GM23248 (cell line): ENCODE measurements at places on chromosomes 4 and X. TPM values are rescaled to one million over a fixed set of nuclear protein-coding genes. Genes with fewer than 3 reads are reported as not detected.

Gene HS6ST2
- not detected in 2 replicates for total RNA-seq

Gene BEND4
- not detected in 2 replicates for total RNA-seq

Gene ARHGAP6
- 0.54 TPM in 1 of 2 replicates, not detected in the other for total RNA-seq

DNA sequence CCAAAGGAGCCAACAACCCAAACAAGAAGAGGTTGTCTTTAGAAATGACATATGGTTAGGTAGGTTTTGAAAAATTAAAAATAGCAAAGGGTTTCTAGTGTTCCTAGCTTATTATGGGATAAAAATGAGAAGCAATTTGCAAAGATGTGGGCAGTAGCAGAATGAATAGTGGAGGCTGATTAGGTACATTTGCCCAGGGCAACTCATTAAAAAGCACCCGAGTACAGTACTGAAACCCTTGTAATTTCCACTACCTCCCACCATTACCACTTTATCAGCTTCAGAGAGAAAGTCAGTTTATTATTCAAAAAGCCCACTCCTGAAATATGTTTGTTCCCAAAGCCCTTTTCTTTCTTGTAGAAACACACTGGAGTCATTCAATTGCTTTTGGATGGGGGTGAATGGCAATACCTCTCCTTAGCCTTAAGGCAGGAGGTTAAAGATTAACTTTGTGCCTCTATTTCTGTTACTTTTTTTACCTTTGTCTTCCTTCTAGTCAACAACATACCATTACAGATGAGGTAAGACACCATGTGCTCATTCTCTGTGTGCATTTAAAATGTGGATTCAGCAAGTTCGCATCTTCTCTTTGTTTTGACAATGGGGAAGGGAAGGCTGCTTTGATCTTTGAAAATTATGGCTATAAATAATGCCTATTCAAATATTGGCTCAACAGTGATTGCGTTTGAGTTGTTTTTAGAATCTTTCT lies 353.8 kb upstream of the CASK start:
- H3K4me3 ChIP-seq: no peak overlapping the region
- H3K27ac ChIP-seq: no peak overlapping the region
- H3K4me1 ChIP-seq: no peaks in the 10 kb centered on the region
- H3K36me3 ChIP-seq: no peaks in the 10 kb centered on the region

- H3K4me1 ChIP-seq: peaks cover 22% of the 10 kb centered on the region
- no peaks in the 10 kb centered on the region for H3K27me3 ChIP-seq
- no peak overlapping the region for H3K4me3 ChIP-seq
- H3K36me3 ChIP-seq: no peaks in the 10 kb centered on the region
Measured at GRCh38 chr4:8443801-8444200, 3.2 kb downstream of the TRMT44 start.

- peak overlapping the region; percentile 58 for H3K4me3 ChIP-seq
- H3K27me3 ChIP-seq: peaks cover 57% of the 10 kb centered on the region
Measured at GRCh38 chr4:25031077-25031621, 403 bp upstream of the LGI2 start.

GRCh38 chrX:29044423-29045184 lies 457.4 kb downstream of the IL1RAPL1 start:
- no peaks in the 10 kb centered on the region for H3K36me3 ChIP-seq
- H3K4me1 ChIP-seq: no peaks in the 10 kb centered on the region
- DNase-seq: no peak
- H3K4me3 ChIP-seq: no peak overlapping the region

- no peak overlapping the region for H3K4me3 ChIP-seq
- DNase-seq: no peak
- no peaks in the 10 kb centered on the region for H3K36me3 ChIP-seq
- H3K27ac ChIP-seq: no peak overlapping the region
Measured at GRCh38 chrX:72045552-72046277, 86.0 kb downstream of the RTL5 start.

- no peaks in the 10 kb centered on the region for H3K4me1 ChIP-seq
- no peak overlapping the region for H3K4me3 ChIP-seq
- H3K27ac ChIP-seq: no peak overlapping the region
- no peaks in the 10 kb centered on the region for H3K36me3 ChIP-seq
- no peak for DNase-seq
Measured at GRCh38 chrX:118977424-118977823, 3.0 kb downstream of the LONRF3 start.

- peak; percentile 17 for DNase-seq
- no peak overlapping the region for H3K27ac ChIP-seq
- H3K36me3 ChIP-seq: no peaks in the 10 kb centered on the region
- H3K4me3 ChIP-seq: peak overlapping the region; percentile 92
- H3K27me3 ChIP-seq: peaks cover 6% of the 10 kb centered on the region; the same call in 1 of the 2 replicates
Measured at GRCh38 chr4:6573986-6574746, 823 bp upstream of the MAN2B2 start.

DNA sequence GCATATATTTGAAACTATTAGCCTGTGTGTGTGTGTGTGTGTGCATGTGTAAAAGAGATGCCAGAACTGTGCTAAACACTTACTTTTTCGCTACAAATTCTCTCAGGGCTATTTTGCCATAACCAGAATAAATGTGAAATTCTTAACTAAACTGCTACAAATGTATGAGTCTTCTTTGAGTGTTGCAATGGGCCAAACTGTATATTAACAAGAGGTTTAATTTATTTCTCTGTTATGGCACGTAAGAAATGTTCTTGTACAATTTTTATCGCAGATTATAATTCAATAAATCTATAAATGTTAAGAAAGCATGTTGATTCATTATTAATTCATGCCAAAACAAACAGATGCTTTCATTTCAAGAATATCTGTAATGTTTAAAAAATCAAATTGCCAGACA lies 454.5 kb upstream of the PCDH7 start:
- H3K36me3 ChIP-seq: no peaks in the 10 kb centered on the region
- H3K27ac ChIP-seq: no peak overlapping the region
- H3K27me3 ChIP-seq: no peaks in the 10 kb centered on the region
- DNase-seq: no peak

GRCh38 chr4:147779451-147779850 lies 47.6 kb downstream of the ARHGAP10 start:
- DNase-seq: no peak
- H3K4me1 ChIP-seq: peaks cover 17% of the 10 kb centered on the region
- no peak overlapping the region for H3K4me3 ChIP-seq
- H3K27me3 ChIP-seq: no peaks in the 10 kb centered on the region
- H3K27ac ChIP-seq: no peak overlapping the region
- no peaks in the 10 kb centered on the region for H3K36me3 ChIP-seq

DNA sequence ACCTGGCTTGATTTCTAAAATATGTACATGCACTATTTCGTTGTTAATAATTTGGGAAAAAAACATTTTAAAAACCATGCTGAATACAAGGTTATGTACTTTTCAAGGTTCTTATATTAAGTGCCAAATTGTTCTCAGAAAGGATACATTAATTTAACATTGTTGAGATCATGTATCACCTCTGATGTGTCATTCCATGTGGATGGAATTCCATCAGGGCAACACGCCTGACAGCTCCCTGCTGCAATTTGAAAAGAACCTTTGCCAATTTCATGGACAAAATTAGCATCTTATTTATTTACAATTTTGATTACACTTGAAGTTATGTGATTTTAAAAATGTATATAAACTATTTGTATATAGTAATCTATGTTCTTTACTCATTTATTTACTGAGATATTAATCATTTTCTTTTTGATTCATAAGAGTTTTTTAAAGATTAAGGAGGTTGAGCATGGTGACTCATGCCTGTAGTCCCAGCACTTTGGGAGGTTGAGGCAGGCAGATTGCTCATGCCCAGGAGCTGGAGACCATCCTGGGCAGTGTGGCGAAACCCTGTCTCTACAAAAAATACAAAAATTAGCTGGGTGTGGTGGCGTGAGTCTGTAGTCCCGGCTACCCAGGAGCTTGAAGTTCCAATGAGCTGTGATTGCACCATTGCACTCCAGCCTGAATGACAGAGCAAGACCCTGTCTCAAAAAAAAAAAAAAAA lies 142.8 kb downstream of the ENPP6 start:
- no peak for DNase-seq
- H3K4me1 ChIP-seq: no peaks in the 10 kb centered on the region
- no peak overlapping the region for H3K27ac ChIP-seq
- H3K4me3 ChIP-seq: no peak overlapping the region
- H3K36me3 ChIP-seq: no peaks in the 10 kb centered on the region
- H3K27me3 ChIP-seq: no peaks in the 10 kb centered on the region

DNA sequence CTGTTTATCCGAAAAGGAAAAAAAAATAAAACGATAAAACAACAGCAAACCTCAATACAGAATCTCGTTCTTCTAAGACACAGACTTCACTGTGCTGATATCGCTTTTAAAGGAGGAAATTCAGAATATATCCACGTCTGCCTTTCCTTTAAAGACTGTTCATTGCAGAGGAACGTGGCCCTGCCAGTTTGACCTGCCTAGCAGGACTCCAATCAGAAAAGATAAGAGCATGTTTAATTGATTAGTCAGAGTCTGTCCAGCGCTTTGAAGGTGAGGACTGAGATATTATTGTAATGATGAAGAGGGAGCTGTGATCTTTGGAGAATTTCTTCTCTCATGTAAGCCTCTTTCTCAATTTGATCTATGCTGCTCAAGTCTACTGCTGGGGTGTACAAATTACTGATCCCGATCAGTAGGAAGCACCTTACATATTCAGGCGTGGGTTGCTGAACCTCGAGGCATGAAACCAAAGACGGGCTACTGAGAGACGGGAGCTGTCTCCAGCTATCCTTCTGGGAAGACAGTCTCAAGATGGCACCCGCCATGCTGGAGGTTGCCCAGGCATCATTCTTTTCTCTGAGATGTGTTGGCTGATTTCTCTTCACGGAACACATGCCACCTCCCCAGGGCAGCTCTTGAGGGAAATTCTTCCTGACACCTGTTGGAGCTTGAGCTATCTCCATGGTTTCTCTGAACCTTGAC lies 146.1 kb downstream of the SHOX start:
- H3K4me1 ChIP-seq: no peaks in the 10 kb centered on the region
- no peaks in the 10 kb centered on the region for H3K27me3 ChIP-seq
- no peak overlapping the region for H3K27ac ChIP-seq

- H3K27me3 ChIP-seq: no peaks in the 10 kb centered on the region
- H3K27ac ChIP-seq: no peak overlapping the region
- peaks cover 18% of the 10 kb centered on the region; the same call in 1 of the 2 replicates for H3K36me3 ChIP-seq
- DNase-seq: no peak
- no peaks in the 10 kb centered on the region for H3K4me1 ChIP-seq
Measured at GRCh38 chr4:7007142-7007907, 35.8 kb upstream of the TADA2B start.

DNA sequence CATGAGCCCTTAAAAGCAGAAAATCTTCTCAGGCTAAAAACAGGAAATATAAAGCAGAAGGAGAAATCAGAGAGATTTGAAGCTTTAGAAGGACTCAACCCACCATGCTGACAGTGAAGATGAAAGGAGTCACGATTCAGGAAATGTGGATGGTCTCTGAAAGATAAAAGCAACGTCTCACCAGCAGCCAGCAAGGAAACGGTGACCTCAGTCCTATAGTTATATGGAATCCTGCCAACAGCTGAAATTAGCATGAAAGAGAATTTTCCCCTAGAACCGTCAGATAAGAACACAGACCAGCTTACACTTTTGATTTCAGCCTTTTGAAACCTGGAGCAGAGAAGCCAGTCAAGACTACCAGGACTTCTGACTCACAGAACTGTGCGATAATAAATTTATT lies 715.7 kb upstream of the HTR2C start:
- no peaks in the 10 kb centered on the region for H3K27me3 ChIP-seq
- H3K36me3 ChIP-seq: no peaks in the 10 kb centered on the region
- H3K4me1 ChIP-seq: no peaks in the 10 kb centered on the region

- H3K4me3 ChIP-seq: no peak overlapping the region
- H3K27me3 ChIP-seq: no peaks in the 10 kb centered on the region
- no peaks in the 10 kb centered on the region for H3K36me3 ChIP-seq
- no peak overlapping the region for H3K27ac ChIP-seq
- H3K4me1 ChIP-seq: no peaks in the 10 kb centered on the region
Measured at GRCh38 chr4:123606946-123607542, 210.4 kb downstream of the SPRY1 start.

GRCh38 chr4:125084608-125085007 lies 230.1 kb upstream of the FAT4 start:
- no peaks in the 10 kb centered on the region for H3K27me3 ChIP-seq
- no peaks in the 10 kb centered on the region for H3K36me3 ChIP-seq
- no peaks in the 10 kb centered on the region for H3K4me1 ChIP-seq
- H3K4me3 ChIP-seq: no peak overlapping the region
- DNase-seq: no peak

DNA sequence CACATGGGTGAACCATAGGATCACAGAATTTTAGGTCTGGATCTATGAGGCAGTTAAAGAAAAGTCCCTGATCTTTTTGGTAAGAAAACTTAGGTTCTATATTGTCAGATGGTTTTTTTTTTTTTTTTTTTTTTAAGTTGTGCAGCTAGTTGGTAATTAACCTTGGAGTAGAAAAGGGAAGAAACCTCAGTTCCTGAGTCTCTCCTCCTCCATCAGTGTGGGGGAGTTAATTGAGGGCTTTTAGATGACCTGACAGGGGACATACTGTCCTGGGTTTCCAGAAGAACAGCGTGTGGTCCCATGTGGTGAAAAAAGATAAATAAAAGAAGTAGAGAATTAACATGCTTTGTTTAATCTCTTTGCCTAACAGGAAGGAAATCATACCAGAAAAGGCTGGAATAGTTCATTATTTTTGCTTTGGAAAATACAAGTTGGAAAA lies 123.7 kb downstream of the ARHGAP10 start:
- H3K4me3 ChIP-seq: no peak overlapping the region
- H3K36me3 ChIP-seq: peaks cover 4% of the 10 kb centered on the region; the same call in 1 of the 2 replicates
- no peaks in the 10 kb centered on the region for H3K27me3 ChIP-seq
- H3K4me1 ChIP-seq: peaks cover 21% of the 10 kb centered on the region
- H3K27ac ChIP-seq: no peak overlapping the region

GRCh38 chr4:128299848-128300247 lies 12.2 kb upstream of the PGRMC2 start:
- no peak overlapping the region for H3K4me3 ChIP-seq
- DNase-seq: no peak
- peaks cover 7% of the 10 kb centered on the region; the same call in 1 of the 2 replicates for H3K36me3 ChIP-seq
- no peaks in the 10 kb centered on the region for H3K27me3 ChIP-seq
- H3K27ac ChIP-seq: no peak overlapping the region

DNA sequence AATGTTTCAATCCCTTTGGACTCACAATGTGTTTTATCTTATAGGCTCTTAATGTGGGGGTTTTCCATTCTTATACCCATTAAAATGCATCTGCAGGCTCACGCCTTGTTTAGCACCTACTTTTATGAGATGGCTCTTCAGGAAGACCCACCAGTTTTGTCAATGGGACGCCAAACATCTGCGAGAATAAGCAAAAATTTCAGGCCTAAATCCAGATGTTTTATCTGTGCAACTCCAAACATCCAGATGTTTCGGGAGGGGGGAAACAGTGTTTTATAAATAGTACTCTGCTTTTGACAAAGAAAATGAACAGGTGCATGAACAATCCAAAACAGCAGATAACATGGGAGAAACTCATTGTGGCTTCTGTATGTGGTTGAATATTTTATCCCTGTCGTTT lies 342.8 kb downstream of the DHX15 start:
- no peak overlapping the region for H3K4me3 ChIP-seq
- peaks cover 48% of the 10 kb centered on the region for H3K27me3 ChIP-seq
- no peaks in the 10 kb centered on the region for H3K4me1 ChIP-seq
- no peak for DNase-seq

DNA sequence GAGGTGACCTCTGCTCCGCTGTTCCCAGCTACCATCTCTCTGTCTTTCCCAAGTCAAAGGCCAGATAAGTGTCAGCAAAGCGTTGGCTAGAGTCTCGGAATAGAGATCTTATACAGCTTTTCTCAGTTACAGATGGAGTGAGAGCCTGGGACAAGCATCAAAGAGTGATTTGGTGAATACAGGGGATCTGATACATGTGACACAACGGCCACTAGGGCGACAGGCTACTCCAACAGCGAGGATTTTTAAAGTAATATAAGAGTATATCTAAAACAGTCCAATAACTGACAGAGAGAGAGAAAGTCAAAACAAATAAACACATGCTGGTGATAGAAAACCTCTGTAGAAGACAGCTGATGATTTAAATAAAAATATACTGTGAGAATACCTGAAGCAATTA lies 433.1 kb upstream of the SMIM31 start:
- H3K27me3 ChIP-seq: no peaks in the 10 kb centered on the region
- no peaks in the 10 kb centered on the region for H3K4me1 ChIP-seq
- H3K27ac ChIP-seq: no peak overlapping the region
- H3K4me3 ChIP-seq: no peak overlapping the region
- DNase-seq: no peak
